ENCODE measurements at places on chromosomes 4 and X.

- DNase-seq, result no peak
Measured at GRCh38 chrX:23935106-23935505, 27.3 kb downstream of the CXorf58 start.

DNA sequence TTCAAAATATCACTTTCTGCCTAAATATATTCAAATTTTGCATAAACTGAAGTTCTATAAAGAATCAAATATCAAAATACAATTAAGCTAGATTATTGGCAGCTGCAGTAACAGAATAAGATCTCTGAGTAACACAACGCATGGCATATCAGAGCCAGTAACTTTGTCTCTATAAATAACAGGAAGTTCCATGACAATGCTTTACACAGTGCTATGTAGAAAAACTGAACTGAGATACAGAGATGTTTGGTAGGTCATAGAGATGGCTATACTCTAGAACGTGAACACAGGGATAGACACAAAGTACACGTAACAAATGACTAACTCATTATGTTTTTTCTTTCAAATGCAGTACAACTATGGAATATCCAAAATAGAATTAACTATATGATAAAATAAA is 18.2 kb downstream of the UBE2D3 start:
- no peak for DNase-seq

DNA sequence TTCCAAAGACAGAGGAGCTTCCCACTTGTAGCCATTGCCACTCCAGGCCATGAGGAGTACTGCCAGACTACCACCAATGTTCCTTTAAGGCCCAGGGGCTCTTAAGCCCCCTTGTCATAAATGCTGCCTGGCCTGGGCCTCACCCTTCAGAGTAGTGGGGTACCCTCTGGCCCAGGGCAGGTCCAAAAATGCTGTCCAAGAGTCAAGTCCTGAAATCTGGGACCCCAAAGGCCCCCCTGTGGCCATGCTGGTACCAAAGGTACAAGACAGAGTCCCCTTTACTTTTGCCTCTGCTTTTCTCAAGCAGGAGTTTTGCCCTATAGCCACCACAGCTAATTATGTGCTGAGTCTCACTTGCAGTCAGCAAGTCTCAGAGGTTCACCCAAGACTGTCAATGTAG is 16.4 kb downstream of the RAB33B start:
- DNase-seq, result no peak

GRCh38 chr4:24719615-24720014 is 75.8 kb upstream of the SOD3 start:
- DNase-seq, result no peak

DNA sequence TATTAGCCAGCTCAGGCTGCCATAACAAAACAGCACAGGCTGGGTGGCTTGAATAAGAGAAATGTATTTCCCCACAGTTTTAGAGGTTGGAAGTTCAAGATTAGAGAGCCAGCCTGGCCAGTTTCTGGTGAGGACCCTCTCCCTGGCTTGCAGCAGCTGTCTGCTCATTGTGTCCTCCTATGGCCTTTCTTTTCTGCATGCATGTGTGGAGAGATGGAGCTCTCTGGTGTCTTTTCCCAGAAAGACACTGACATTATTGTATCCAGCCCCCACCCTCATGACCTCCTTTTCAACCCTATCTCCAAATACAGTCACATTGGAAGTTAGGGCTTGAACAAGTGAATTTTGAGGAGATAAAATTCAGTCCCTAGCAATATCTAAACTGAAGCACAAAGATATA is 263.8 kb upstream of the PABPC4L start:
- DNase-seq, result no peak

GRCh38 chr4:150960079-150960478 is 55.0 kb downstream of the LRBA start:
- no peak for DNase-seq

GRCh38 chr4:19677211-19677610 is 574.5 kb upstream of the SLIT2 start:
- no peak for DNase-seq

GRCh38 chrX:100973411-100973810 is 3.9 kb downstream of the ARL13A start:
- no peak for DNase-seq

DNA sequence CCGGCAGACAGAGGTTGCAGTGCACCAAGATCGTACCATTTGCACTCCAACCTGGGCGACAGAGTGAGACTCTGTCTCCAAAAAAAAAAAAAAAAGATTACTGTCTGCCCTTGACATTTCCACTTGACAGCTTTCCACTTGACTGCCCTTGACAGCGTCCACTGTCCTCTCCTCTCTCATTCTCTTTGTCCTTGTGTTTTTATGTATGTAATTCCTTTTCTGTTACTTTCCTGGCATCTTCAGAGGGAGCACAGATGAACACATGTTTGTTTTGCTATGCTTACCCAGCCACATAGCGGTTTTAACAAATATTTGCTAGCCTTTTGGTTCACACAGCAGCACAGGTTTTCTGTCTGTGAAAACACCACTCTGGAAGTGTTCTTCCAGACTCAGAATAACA is 26.2 kb downstream of the SYAP1 start:
- DNase-seq, result no peak

GRCh38 chr4:83947125-83947829 is 411.4 kb downstream of the GPAT3 start:
- no peak for DNase-seq

GRCh38 chr4:3813151-3814052 is 47.2 kb downstream of the ADRA2C start:
- DNase-seq, result peak; percentile 67

Measured in posterior vena cava (tissue), 2 donors.